K562 (cell line): ENCODE measurements at places on chromosomes 16 and 17.

- DNase-seq, result no peak
Observed at GRCh38 chr16:67311607-67312488, 14.7 kb downstream of the KCTD19 start.

DNA sequence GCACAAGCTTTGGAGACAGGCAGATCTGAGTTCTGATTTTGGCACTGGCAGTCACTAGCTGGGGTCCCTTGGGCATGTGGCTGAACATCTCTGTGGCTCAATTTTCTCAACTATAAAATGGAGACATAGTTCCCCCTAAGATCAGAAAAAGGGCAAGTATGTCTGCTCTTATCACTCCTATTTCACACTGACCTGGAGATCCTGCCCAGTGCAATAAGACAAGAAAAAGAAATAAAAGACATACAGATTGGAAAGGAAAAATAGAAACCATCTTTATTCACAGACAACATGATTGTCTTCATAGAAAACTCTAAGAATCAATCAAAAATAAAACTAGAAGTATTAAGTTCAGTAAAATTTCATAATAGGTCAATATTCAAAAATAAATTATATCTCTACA lies 56.0 kb upstream of the LHX1 start:
- DNase-seq, result no peak

DNA sequence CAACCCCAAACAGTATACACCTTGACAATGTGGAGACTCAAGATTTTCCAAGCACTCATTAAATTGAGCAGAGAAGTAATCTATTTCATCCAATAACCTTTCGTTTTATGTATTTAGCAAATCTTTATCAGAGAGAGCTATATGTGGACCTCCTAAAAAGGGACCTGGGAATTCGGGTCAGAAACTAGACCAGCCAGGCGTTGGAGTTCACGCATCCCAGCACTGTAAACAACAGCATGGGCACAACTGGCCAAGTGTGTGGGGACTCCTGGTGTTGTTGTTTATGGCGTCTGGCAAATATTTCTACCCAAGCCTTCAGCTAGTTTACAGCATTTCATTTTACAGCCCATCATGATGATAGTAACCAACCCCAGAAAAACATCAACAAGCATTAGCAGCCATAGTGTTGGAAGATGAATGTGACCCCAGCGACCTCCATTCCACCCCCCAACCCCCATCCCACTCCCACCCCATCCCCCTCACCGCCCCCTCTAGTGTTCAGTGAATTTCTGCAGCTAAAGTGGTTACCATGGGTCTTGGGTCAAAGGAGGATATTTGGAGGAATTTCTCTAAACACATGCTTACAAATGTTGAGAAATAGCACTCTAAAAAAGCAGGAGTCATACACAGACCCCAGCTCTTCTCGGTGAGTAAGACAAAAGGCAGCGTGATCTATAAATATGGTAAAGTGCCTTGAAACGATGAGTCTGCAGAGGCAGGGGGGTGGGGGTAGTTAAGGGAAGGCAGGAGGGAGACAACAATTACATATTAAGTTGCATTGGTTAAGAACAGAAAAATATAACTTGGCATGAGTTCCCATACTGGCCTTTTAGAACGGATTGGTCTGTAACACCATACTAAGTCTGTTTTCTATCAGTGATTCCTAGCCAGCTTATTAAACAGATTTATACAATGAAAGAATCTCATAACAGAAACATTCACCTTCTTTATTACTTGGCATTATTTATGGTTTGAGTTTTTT lies 91.4 kb upstream of the TBX2 start:
- DNase-seq, result no peak

GRCh38 chr17:30924341-30924740 lies 2.6 kb downstream of the ADAP2 start:
- no peak for DNase-seq

DNA sequence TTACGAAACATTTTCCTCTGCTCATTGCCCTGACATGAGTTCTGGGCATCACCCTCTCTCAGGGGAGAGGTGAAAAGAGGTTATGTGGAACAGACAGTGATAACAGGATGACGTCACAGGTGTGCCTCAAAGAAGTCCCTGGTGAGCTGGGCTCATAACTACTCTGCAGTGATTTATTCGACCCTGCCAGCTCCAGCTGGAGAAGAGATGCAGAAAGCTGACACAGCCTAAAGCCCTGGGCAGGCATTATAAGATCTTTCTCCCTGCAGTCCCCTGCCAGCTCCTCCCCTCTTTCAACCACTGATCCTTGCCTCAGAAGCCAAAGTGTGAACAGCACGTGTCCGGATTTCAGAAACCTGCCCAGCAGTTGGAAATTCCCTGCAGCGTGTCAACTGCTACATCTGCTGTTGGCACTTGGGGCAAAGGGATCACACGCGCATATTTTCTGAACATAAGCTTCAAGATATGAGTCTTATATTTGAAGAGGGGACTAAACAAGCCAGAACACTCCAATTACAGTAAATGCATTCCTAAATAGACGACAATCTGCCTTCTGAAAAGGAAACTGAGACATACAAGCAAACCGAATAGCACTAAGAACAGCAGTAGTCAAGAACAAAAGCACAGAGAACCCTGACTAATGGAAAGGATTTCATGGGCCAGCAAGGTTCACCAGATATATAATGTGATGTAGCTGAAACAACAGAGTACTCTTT lies 80.5 kb downstream of the SMG6 start:
- no peak for DNase-seq
